Nephron progenitor cell (in vitro differentiated cells): ENCODE measurements at places on chromosomes 5 and 9.

DNA sequence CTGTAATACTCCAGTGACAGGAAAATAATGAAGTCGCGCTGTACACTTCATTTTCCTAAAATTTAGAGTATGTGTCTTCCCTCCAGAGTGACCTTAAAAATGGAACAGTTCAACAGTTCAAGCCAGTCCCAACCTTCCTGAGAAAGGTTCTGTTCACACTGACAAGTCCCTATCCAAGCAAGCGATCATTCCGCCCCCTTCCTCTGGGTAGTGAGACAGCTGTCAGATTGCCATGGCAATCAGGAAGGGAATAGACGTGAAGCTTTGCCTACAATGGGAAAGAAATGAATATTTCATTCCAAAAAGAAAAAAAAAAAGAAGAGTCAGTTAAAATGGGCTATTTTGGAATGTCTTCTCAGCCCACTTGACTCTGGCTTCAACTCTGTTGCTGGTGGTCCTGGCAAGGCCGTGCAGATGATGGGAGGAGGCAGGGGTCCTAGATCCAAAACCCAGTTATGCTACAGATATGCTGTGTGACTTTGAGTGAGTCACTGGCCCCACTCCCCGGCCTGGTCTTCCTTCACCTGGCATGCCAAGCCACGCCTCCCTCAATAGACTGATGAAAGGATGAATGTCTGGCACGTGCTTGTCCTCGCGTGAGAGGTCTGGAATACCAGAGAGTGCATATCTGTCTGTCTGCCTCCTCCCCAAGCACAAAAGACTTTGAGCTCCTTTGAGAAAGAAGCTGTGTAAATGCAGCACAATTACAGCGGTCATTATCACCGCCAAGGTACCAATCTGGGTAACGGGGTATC, 165.8 kb upstream of the WWC1 start:
- no peak for DNase-seq
- H3K36me3 ChIP-seq: peaks cover 5% of the 10 kb centered on the region
- no peak overlapping the region for H3K4me3 ChIP-seq
- H3K27me3 ChIP-seq: peaks cover 9% of the 10 kb centered on the region
- peaks cover 20% of the 10 kb centered on the region for H3K4me1 ChIP-seq

DNA sequence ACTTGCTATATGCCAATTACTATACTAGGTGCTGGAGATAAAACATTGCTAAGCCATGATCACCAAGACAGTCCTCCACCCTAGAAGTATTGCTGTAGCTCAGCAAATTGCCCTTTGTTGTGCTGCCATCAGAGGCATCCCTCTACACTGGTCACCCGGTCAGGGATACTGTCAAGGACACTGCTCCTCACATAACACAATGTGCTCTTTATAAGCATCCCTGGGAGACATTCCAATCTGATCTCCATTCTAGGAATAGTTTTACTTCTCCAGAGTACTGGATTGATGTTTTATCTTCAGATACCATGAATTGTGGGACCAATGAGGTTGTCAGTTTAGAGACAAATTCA, 10.4 kb upstream of the DNAJA1 start:
- peaks cover 27% of the 10 kb centered on the region for H3K36me3 ChIP-seq
- no peak overlapping the region for H3K27ac ChIP-seq
- H3K27me3 ChIP-seq: peaks cover 6% of the 10 kb centered on the region
- no peak for DNase-seq
- H3K4me1 ChIP-seq: no peaks in the 10 kb centered on the region

- no peak overlapping the region for H3K27ac ChIP-seq
- peaks cover 3% of the 10 kb centered on the region for H3K27me3 ChIP-seq
- H3K36me3 ChIP-seq: peaks cover 9% of the 10 kb centered on the region
- no peak overlapping the region for H3K4me3 ChIP-seq
- DNase-seq: no peak
Measured at GRCh38 chr9:3608011-3608410, 82.2 kb upstream of the RFX3 start.

DNA sequence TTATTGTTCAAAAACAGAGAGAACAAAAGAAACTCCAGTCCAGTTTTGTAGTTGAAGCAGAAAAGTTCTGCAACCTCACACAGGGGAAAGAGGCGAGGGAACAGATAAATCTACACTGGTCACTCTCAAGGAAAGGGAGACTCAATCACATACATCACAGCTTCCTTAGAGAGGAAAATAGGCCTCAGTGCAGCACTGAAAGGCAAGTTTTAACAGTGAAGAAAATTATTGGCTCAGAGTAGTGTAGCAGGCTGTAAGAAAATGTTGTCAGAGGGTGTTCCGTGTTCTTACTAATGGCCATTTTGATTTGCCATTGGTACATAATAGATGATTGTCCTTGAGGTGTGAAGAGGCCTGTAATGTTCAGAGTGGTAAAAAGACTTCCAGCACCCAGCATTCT, 530.0 kb upstream of the CDH6 start:
- no peak overlapping the region for H3K4me3 ChIP-seq
- peak overlapping the region; percentile 9 for H3K27ac ChIP-seq
- no peaks in the 10 kb centered on the region for H3K36me3 ChIP-seq
- DNase-seq: no peak
- H3K4me1 ChIP-seq: peaks cover 6% of the 10 kb centered on the region

GRCh38 chr9:37617832-37618231, 25.4 kb upstream of the TOMM5 start:
- DNase-seq: no peak
- H3K36me3 ChIP-seq: no peaks in the 10 kb centered on the region
- peaks cover 19% of the 10 kb centered on the region for H3K27me3 ChIP-seq
- H3K4me1 ChIP-seq: peaks cover 10% of the 10 kb centered on the region
- H3K4me3 ChIP-seq: no peak overlapping the region
